Hepatic stellate cell (primary cell): ENCODE measurements at places on chromosomes 13 and 19.
A peak's percentile ranks its signal among the peaks of the same experiment; 100 is the strongest.

- DNase-seq, result no peak
These were observed 78.8 kb downstream of the SOX1 start for GRCh38 chr13:112145551-112146360.

- DNase-seq, result no peak
These were observed 42.7 kb downstream of the ZNF333 start for GRCh38 chr19:14732510-14732909.

DNA sequence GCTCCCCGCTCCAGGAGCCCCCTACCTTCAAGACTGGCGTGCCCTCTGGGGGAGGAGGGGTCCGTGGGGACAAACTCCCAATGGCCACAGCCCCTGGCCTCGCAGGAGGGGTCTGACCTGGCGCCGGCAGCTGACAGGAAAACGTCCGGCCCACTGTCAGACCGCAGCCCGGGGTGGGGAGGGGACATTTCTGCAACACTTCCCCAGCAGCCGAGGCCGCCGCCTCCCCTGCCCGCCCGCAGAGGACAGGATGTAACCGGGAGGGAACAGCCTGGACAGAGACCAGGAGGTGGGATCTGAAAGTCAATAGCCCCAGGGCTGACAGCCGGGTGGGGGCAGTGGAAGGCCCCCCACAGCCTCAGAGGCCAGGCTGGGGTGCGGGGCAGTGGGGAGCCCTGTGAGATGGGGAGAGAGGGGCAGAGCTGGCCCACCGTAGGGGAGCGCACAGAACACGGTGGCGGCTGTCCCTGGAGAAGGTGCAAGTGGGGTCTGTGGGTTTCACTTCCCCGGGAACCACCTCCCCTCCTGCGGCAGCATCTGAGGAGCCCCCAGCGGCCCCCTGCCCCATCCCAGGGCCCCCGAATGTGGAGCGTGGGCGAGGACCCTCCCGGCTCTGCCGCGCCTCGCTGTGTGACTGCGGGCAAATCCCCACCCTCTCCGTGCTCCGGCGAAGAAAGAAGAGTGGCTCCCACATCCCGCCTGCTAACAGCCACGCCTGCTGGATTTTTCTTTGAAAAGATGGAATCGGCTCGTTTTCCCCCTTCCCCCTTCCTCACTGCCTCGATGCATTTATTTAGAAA, at the start of gene PEAK3:
TSS of gene PEAK3 (minus strand) at position 114 of the 800 bp plus-strand sequence. CDS start 1,244 bp downstream, outside the sequence.
- peak; percentile 74 for DNase-seq

DNA sequence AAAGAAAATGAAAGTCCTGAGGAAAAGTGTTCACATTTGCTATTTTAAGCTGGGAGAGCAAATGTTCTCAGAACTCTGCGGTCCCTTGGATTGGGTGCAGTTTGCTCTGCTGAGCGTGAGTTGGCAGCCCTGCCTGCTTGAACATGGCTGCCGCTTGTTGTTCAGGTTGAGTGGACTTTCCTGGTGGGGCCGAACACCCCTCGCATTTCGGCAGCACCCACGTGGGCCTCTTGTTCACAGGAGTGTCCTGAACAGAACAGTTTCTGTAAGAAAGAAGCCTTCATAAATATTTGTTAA, 10.8 kb upstream of the RNF113B start:
- DNase-seq, result no peak

GRCh38 chr13:51822106-51822815, 18.3 kb upstream of the DHRS12 start:
- DNase-seq, result no peak

- peak; percentile 32 for DNase-seq
These were observed 26.0 kb downstream of the C19orf47 start for GRCh38 chr19:40322271-40322610.

- no peak for DNase-seq
These were observed 12.0 kb upstream of the FCHO1 start for GRCh38 chr19:17739121-17739875.

DNA sequence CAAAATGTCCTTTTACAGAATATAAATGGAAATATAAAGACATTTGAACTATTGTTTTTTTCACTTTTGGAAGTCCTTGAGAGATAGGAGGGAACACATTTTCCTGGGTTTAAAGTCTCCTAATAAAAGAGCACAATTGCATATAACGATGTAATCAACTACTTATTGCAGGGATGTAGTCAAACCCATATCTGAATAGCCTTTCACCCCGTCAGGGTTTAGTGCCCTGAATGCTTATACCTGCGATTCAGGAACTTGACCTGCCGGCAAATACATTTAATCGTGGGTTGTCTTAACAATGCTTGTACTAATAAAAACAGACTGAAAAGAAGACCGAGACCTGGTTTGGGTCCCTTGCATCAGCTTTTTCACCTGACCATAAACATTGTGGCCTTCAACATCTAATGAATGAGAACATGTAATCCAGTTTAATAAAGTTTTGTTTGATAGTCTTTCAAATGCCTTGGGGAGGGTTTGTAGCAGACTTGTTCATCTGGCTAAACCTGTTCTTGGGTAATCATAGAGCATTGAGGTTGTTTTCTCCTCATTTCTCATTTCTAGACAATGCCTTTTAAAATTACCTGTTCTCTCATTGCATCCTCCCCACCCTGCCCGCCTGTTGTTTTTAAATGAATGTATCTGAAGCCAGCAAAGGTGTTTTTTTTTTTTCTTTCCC, 7.0 kb downstream of the KLF5 start:
- DNase-seq, result no peak

GRCh38 chr13:114286808-114287207, 5.4 kb downstream of the UPF3A start:
- DNase-seq, result peak; percentile 64

DNA sequence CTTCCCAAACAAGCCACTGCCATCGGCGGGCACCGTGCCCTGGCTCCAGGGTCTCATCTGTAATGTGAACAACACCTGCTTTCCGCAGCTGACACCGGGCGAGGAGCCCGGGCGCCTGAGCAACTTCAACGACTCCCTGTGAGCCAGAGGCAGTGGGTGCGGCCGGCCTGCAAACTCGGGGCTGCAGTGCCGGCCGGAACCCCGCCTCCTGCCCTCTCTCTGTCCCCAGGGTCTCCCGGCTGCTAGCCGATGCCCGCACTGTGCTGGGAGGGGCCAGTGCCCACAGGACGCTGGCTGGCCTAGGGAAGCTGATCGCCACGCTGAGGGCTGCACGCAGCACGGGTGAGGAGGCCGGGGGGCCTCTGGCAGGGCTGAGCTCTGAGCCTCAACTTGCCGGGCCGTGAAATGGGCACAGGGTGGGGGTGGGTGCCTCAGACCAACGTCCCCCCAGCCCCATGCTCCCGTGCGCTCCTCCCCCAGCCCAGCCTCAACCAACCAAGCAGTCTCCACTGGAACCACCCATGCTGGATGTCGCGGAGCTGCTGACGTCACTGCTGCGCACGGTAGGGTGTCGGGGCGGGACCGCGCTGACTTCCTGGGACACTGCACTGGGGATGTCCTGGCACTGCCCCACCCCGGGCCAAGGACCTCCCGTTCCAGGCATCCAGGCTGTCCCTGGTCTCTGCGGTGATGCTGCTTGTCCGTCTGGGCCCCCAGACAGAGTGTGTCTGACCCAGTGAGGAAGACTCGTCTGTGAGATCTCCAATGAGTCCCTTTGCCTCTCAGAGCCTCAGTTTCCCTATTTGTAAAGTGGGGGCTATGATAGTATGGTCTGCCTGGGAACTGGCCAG, 2.2 kb downstream of the ABCA7 start:
- peak; percentile 85 for DNase-seq

GRCh38 chr19:45506989-45507871, at the start of gene VASP:
Gene VASP (plus strand): TSS chr19:45507479. CDS start chr19:45507772, 293 bp downstream.
- peak; percentile 87 for DNase-seq

DNA sequence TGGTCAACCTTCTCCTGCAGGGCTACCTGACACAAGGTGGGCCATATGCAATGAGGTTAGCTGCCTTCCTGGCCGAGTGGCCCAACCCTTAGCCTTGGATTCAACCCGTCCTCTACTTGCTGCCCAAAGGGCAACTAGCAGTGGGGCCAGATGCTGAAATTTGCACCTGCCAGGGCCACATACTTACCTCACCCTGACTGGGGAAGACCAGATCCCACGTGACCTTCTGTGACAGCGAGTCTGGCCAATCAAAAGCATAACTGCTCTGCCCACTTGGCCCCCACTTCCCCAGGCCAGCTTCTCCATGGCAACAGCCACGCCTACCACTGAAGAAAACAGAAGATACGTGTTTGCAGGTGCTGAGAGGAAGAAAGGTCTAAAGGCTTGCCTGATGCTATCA, 10.9 kb downstream of the PEG3 start:
- no peak for DNase-seq

DNA sequence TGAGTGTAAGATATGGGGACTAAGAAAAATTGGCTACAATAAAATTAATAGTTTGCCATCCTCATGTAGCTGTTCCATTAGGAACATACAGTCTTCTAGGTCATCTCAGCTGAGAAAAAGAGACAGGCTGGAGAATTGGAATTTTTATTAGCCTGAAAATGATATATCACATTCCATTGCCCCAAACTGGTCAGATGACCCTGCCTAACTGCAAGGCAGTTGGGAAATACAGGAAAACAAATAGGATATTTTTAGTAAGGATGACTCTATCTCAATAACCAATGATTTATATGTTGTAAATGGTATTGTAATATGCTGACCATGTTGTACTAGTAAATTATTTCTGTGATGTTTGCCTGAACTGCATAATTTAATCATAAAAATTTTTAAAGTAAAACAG, 673.8 kb downstream of the PCDH9 start:
- DNase-seq, result peak; percentile 6

- DNase-seq, result no peak
These were observed 471.6 kb downstream of the PCDH20 start for GRCh38 chr13:60944016-60944415.

DNA sequence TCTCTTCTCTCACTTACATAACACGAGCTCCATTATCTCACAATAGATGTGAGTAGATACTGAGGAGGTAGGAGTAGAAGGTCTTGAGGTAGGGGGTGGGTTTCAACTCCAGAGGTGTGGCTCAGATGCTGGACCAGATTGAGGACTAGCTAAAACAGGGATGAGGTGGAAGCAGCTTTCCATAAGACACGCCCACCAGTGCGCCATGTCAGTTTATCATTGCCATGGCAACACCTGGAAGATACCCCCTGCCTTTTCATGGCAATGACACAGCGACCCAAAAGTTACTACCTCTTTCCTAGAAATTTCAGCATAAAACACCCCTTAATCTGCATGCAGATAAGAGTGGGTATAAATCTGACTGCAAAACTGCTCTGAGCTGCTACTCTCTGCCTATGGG, 44.1 kb downstream of the KCTD15 start:
- DNase-seq, result no peak

GRCh38 chr19:18097993-18098890, 664 bp downstream of the MAST3 start:
- no peak for DNase-seq

GRCh38 chr19:6069268-6069791, 41.0 kb downstream of the RFX2 start:
- DNase-seq, result no peak

DNA sequence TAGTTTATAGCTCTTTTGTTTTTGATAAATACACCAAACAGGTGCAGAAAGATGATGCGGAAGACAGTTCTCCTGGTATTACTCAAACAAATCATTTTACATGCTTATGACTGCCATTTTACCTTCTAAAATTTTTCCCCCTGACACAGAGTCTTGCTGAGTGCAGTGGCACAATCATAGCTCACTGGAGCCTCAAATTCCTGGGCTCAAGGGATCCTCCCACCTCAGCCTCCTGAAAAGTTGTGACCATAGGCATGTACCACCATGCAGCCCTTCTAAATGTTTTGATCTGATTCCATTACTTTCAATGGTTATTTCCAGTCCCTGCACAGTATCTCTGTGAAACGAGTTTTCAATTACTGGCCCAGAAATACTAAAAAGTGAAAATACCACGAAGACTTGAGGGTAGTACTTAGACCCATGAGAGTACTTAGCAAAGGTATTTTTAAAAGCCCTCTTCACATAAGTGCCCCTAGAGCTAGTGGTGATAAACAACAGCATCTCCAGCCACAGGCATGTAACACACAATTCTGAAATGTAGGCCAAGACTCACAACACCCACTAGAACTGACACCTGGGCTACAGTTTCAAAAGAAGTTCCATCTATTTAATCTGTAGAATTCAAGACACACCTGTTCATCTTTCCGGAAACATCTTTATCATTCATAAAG, 11.3 kb downstream of the HSPH1 start:
- DNase-seq, result no peak

DNA sequence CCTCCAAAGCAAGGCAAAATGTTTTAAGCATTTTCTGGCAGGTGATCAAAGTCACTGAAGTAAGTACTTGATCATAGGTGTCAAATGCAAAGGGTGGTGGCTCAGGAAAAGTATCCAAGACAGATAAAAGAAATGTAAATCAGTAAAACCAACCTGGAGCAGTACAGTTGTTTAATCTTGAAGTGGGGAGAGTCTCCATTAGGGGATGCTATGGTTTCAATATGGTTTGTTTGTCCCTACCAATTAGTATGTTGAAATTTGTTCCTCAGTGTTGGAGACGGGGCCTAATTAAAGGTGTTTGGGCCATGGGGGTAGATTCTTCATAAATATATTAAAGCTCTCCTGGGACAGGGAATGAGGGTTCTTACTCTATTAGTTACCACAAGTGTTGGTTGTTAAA, 1781.7 kb upstream of the PRR20A start:
- DNase-seq, result no peak

- DNase-seq, result peak; percentile 24
These were observed 129.5 kb downstream of the CYSLTR2 start for GRCh38 chr13:48783181-48783630.

GRCh38 chr19:40360708-40361241, 12.3 kb downstream of the PLD3 start:
- DNase-seq, result no peak

- DNase-seq, result no peak
These were observed 56.2 kb downstream of the ABCC4 start for GRCh38 chr13:95245071-95245470.

GRCh38 chr19:13633109-13633508, 126.8 kb upstream of the CACNA1A start:
- no peak for DNase-seq

DNA sequence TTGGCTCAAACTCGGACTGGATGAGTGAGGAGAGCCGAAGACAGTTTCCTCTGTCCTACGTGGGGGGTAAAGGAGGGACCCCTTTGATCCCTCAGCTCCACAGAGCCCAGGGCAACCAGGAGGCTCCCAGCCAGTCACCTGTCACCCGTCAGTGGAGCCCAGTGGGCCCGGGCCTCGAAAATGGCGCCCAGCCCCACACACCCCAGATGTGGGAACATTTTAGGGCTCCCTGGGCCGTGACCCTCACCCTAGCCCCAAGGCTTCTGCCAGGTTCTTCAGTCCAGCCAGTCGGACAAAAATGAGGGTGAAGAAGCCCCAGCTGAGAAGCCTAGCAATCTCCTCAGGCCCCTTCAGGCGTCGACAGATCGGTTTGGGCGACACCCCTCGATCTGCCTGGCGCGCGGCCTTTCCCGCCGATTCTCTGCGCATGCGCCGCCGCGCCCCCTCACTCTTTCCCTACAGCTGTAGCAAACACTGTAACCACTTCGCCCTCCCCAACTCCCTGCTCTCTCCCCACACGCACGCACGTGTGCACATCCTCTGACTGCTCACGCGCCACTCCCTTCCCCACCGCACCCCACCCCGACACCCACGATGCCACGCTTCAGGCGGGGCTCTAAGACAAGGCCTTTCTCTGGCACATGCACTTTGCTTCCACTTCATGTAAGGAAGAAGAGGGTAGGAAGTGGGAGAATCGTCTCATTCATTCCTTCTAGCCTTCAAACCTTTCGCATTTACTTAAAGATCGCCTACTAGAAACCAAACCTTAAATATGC, at the start of gene SLC6A16:
TSS of gene SLC6A16 (minus strand) at position 391 of the 776 bp plus-strand sequence. CDS start 13,844 bp downstream, outside the sequence.
- no peak for DNase-seq

- DNase-seq, result peak; percentile 61
These were observed at the start of gene GPR183 for GRCh38 chr13:99307247-99307646. Gene GPR183 (minus strand): TSS chr13:99307399. CDS start chr13:99296145, 11,254 bp downstream.
